Liver (tissue), 10 donors: ENCODE measurements at places on chromosomes 1 and 21.

DNA sequence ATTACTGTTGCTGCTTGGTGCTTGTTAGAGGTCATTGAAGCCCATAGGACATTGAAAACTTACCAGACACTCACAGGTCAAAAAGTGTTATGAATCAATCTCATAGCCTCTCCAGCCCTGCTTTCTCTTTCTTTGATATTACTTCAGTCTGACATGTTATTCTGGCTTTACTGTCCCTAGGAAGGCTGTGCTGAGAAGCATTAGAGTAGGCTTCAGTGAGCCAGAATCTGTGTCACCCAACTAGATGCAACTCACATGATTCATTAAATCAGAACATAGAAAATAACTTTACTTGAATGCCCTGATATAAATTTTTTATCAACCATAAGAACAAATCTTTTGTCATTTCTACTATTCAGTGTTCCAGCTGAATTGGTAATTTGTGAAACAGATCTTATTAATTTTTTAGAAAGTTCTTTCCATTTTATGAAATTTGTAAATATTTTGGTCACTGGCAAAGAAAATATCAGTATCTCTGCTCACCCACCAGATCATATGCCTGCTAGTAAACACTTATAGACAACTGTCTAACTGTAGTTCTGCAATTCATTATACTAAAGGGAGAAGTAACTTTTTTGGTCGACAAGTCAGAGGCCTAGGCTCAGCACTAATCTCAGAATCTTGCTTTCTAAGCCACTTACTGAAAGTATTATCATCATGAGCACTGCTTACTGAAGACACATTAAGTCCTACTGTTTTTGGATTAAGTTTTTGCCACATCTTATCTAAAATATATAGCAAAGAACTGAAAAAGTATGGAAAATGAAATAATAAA, 48.2 kb downstream of the RPAP2 start:
- no peak for DNase-seq

DNA sequence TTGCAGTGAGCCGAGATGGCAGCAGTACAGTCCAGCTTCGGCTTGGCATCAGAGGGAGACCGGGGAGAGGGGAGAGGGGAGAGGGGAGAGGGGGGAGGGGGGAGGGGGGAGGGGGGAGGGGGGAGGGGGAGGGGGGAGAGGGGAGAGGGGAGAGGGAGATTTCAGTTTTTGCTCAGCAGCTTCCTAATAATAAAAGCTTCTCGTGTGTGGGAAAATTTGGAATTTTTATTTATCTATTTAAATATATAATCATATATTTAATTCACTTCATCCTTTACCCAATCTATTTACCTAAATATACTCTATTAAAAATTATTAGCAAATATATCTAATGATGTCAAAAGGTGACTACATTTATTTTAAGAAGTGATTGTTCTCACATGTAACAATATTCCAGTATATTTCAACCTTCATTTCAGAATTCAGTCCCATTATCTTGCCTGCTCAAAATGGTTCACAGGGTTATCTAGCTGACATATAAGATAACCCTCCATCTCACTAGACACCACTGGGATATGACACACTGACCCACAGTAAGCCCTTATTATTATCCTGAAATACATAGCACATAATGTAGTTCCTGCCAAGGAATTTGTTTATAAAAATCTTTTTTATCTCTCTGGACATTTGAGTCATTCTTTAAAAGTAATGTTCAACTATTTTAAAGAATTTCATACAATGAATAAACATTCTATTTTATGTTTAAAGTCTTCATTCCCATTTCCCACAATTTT, 105.9 kb downstream of the GPATCH2 start:
- DNase-seq, result peak; percentile 47

DNA sequence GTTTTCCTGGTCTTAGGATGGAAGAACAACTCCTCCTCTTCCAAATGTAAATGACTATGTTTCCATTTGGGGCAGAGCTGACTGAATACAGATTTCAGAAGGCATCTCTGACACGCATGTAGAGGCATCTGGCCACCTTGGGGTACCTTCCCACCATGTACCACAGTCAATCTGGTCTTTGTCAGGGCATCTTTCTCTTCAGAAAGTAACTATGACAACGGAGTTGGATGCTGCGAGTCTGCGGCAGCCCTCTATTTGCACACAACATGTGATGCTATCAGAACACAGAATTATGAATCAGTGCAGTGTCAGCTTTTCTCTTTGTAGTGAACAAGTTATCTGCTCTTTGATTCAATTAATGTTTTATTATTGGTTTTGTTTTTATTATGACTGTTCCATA, 94.7 kb downstream of the TSEN15 start:
- DNase-seq, result no peak

DNA sequence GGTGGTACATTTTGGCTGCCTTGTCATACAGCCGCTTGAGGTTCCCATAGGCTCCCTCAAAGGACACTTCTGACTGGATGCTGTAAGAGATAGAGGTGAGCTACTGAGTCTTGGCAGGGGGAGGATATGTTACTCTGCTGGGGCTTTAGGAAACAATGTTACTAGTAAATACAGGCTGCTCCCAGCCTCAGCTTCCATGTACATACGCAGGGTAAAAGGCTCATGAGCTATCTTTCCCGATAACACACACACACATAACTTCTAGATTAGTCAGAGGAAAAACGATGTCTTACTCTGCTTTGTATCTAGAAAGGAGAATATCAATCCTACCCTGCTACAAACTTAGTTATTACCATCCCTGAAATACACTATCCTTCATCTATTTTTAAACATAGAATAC, 14.3 kb downstream of the SMG5 start:
- DNase-seq, result no peak

DNA sequence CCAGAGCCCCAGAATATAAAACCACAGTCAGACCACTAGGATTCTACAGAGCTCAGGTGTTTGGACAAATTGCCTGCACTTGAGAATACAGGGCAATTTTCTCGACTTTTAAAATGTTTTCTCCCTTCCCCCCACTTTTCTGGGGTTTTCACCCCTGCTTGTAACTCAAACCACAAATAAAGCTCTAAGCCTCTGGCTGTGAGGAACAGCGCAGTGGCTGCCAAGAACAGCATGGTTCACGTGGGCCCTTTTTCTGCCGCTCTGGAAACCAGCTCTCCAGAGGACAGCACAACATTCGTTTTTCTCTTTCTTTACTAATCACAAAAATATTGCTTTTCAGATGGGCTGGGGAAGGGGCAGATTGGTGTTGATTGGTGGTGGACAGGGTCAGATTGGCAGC, 102.2 kb upstream of the JUN start:
- DNase-seq, result no peak

DNA sequence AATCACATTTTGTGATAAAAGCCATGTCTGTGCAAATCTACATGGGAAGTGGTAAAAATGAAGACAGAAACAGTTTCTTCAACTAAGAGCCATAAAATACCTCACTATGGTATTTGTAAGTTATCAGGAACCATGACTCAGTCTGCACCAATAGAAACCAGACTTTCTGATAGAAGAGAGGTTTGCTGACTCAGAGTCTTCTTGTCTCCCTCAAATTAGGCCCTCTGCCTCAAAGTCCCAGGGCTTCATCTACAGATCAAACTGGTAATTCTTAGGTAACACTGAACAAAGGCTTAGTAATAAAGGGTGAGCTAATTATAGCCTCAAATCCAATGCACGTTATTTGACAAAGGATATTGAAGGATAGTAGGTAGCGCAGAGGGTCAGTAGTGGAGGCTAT, 30.9 kb upstream of the SSX2IP start:
- DNase-seq, result no peak

DNA sequence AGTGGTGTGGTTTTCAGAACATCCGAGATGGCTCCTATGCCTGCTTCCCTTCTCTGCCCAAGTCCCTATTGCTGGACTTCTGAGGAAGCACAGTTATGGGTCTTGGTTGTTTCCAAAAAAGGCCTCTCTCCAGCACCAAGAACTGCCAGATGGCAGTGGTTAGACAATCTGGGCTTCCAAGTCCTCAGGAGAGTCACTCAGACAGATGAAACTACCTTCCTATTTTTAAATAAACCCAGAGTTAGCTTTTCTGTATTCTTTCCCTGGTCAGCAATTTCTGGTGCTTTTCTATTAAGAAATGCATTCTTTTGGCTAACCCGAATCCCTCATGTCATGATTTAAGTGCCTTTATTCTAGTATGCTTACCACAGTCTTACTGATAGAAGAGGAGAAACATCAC, 245.9 kb downstream of the PRDM2 start:
- DNase-seq, result no peak

DNA sequence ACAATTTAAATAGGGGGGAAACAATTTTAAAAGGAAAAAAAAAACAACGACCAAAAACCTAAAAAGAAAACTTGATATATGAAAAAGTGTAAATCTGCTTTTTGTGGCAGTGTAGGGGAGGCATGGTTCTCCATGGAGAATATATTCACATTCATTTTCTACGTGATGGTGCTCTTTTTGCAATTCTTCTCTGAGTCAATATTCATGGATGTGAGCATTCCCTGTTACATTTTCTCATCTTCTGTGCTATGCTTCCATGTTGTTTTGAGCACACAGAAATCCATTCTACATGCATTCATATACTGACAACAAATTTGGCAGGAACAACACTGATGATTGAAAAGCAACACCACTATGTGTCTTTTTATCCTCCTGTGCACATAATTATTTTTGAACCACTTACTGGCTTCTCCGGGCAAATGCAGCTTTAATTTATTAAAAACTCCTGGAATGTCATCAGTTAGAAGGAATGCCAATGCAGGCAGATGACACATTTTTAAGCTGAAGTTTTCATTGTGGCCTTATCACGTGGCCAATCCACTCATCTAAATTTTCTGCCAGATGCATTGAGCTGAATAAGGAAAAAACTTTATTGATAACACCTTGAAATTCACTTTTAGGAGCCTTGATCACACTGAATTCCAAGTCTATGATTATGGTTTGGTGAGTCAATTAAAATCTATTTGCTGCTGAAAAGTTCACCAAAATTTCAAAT, 590.6 kb downstream of the NUF2 start:
- no peak for DNase-seq

- DNase-seq, result no peak
These were observed 2.1 kb upstream of the PDIK1L start for GRCh38 chr1:26109229-26110164.

DNA sequence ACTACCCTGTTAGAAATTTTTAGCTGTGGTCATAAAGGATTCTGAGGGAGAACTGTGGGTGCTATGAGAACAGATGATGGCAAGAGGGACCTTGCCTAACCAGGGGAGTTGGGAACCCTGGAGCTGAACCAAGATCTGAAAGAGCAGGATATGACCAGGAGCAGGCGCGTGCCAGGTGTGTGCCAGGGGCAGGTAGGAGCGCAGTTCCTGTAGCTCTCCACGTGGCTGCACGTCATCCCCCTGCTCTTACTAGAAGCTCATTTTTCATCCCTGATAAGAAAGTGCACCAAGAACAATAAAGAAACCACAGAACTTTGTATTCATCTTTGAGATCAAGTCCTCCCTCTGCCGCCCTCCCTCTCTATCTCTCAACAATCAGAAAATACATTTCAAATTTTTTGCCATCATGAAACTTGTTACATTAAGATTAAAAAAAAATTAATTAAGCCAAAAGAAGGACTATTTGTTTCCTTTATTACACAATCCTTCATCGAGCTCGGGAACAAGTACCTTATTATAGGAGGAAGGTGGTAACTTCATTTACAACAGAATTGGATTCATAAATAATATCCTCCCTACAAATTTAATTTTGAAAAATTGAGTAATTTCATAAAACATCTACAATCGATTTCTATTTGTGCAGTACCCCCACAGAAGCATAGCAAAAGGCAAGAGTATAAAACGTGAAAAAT, 78.5 kb downstream of the SLC35F3 start:
- DNase-seq, result no peak

DNA sequence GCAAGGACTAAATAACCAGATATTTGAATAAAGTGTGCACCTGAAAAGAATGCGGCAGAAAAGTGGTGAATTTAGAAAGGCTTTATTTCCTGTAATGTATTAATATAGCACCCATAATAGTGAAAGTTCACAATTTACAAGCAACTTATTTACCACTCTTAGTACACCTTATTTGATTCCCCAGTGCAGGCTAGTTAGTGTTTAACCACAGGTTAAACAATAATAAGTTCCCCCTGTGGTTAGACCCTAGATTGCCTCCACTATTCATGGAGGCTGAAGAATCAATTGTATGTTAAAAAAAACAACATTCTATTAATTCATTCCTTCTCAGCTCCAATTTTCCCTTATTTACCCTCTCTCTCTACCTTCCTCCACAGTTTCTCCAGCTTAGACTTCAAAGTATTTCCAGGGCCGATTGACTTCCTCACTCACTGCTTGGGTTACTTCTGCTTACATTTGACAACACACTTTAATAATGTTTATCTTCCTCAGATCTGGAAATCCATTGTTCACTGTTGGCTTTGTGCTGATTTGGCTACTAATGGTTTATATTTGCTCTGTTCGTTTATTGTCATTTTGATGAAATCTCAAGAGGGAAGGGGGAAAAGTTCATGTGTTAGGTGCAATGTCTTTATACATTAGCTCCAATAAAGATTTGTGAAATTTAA, 796.3 kb downstream of the BRINP3 start:
- DNase-seq, result no peak

DNA sequence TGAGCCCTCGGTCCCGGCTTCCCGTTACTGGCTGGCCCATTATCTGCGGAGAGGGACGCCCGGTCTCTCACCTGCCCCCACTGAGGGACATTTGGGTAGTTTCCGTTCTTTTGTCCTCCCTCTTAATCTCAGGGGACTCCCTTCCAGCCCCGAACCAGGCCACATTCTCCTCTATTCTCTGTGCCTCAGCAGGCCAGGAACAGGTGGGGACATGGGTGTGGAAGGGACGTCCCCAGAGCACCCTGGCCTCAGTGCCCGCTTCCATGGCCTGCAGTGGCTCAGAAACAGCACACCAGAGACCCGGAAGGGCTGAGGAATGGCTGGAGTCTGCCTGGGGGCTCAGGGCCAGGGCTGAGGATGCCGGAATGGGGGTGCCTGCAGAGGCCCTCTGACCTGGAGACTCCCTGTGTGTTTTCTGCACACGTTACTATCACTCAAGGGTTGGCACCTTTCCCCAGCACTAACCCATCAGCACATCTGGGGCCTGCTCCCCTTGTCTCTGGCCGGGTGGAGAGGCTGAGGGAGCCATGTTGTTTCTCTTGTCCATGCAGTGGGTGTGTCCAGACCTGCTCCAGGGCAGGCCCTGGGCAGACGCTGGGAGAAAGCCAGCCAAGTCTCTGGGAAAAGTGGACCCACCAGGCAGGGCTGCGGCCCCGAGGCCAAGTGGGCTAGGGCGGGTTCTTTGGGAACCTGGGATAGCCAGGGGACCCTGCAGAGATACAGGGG, 10.0 kb upstream of the DNMT3L start:
- DNase-seq, result no peak

DNA sequence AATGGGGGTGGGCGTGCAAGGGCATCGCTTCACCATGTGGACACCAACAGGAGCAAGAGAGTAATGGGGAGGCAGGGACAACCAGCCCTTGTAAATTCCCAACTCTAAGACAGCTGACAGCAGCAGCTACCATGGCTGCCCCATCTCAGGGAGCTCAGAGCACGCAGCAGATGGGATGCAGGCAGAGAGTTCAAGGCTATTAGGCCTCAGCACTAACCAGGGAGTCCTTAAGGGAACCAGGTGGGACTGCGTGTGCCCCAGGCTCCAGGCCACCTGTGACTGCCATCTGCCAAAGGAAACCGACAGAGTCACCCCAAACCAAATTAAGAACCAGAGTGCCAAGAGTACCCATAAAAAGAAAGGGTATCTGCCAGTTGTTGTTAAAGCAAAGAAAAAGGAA, 33.7 kb upstream of the PRDM2 start:
- no peak for DNase-seq
